ENCODE measurements at places on chromosomes 12 and 14.

DNA sequence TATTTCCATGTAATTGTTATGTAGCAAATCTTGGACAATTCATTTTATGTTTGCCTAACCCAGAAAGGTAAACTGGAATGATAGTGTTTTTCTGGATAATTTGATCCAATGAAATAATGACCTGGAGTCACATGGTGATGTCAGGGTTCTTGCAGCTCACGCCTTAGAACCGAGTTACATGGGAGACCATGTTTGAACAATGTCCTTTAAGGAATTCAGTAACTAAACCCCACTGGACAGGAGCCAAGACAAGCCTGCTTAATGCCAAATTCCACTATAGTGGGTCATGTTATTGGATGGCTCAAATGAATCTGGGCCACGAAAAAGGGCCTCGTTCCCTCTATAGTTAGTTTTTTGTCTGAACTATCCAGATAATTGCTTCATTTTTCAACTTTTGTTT, 255.8 kb upstream of the HMGA2 start:
- no peak for DNase-seq

DNA sequence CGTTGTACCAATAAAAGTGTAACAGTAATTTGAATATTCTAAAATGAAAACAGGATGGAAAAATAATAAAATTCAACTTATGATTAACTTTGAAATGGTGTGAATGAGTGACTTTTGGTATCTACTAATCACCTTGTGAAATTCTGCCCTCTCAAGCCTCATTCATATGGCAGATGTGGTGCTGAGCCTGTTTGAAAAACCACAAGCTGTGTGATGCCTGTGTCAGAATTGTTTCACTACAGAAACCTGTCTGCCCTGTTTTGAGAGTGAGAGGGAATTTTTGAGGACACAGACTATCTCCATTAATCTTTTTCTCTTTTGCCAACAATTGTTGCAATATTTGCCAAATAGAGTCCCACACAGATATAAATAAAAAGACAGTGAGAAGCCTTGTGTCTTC, 3.9 kb upstream of the RNU6-7 start:
- DNase-seq: no peak

GRCh38 chr12:34107781-34108404, 85.6 kb downstream of the ALG10 start:
- DNase-seq: no peak

GRCh38 chr12:69024413-69024812, 91.4 kb upstream of the CPM start:
- no peak for DNase-seq

GRCh38 chr14:75860561-75861160, 121.1 kb downstream of the TGFB3 start:
- DNase-seq: no peak

Measured in AG09309 (cell line).